ENCODE measurements at places on chromosomes 2 and 18. TPM values are rescaled to one million over a fixed set of nuclear protein-coding genes. Genes with fewer than 3 reads are reported as not detected.

DNA sequence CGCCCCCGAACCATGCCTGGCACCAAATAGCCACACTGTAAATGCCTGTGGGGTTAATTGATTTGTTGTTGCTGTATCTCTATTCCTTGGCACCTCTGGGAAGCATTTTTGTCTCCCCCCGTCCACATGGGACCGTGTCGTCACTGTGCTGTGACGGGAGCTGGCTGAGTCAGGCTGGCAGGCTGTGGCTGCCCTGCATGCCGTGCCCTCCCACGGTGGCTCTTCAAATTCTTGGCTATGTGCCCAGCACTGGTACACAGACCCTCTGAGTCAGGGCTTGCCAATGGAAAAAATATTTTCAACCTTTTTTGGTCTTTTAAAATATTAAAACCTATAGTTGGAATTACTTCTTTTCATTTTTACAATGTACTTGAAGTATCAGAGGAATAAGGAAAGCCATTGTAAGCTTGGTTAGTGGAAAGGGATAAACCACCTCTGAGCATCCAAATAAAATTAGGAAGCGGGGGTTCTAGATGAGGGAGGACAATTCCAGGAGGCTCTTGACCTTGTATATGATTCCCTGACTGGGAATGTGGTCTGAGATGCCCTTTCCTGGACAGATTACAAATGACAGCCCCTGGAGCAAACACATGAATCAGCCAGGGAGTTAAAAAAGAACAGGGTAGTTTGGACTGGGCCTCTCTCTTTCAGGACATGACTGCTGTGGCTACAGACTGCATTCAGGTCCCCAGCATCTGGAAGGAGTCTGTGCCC lies 59.4 kb downstream of the DGKD start:
- DNase-seq: peak; percentile 64

- DNase-seq: no peak
These were observed 42.1 kb upstream of the LAPTM4A start for GRCh38 chr2:20093263-20094141.

GRCh38 chr18:31246460-31246859 lies 71.5 kb upstream of the DSG1 start:
- DNase-seq: no peak

Gene FBXO15
- 0.73 TPM for total RNA-seq

Measured in breast epithelium (tissue), 4 donors.